Fibroblast of skin of left quadriceps (primary cell): ENCODE measurements at places on chromosomes 2 and 18.

- no peak for DNase-seq
Measured at GRCh38 chr18:50042611-50043010, 152.3 kb downstream of the MYO5B start.

- no peak for DNase-seq
Measured at GRCh38 chr18:62862466-62862865, 147.1 kb downstream of the PHLPP1 start.

GRCh38 chr2:99988599-99988998 lies 153.8 kb downstream of the AFF3 start:
- no peak for DNase-seq

GRCh38 chr2:67948506-67948905 lies 114.3 kb downstream of the C1D start:
- no peak for DNase-seq

DNA sequence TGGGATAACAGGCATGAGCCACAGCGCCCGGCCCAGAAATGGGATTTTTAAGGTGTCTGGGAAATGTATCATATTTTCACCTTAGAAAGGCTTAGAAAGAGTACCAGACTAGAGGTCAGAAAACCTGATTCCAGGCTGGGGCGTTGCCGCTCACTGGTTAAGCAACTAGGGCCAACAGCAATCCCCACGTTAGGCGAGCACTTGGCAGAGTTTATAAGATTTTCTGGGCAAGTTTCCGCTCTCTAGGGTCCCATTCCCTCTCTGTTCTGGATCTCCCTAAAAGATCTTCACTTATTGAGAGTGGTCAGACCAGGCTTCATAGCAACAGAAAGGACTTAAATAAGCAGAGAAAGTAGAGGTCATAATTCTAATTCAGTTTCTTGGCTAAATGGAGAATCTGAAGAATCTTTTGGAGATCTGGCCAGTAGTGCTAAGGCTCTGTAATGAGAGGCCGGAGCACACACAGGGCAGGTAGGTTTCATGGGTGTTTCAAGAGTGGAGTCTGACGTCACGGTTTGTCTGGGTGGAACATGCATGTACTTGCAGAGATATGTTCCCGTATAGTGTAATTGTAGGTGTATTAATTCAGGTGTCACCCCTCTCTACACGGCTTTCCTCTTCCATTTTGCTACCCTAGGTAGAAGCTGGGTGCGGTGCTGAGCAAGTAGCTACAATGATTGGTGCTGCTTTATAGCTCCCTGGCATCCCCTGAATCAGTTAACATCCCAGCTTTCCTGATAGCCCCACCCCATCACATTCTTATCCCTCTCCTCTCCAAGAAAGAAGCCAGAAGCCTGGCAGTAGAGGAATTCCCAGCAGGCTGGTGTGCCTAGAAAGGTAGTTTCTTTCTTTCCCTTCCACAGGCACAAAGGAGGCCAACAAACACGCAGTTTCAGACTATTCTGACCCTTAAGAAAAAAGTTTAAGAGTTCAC lies 4.4 kb upstream of the SMAD7 start:
- DNase-seq, result no peak

- no peak for DNase-seq
Measured at GRCh38 chr2:149561309-149561926, 26.2 kb downstream of the MMADHC start.

GRCh38 chr2:221807706-221808105 lies 235.6 kb upstream of the EPHA4 start:
- DNase-seq, result no peak

GRCh38 chr2:168802859-168803725 lies 655 bp downstream of the NOSTRIN start:
- DNase-seq, result no peak

GRCh38 chr2:238361877-238362276 lies 41.6 kb downstream of the TRAF3IP1 start:
- no peak for DNase-seq

- no peak for DNase-seq
Measured at GRCh38 chr2:182870227-182870626, 3.8 kb upstream of the FRZB start.

DNA sequence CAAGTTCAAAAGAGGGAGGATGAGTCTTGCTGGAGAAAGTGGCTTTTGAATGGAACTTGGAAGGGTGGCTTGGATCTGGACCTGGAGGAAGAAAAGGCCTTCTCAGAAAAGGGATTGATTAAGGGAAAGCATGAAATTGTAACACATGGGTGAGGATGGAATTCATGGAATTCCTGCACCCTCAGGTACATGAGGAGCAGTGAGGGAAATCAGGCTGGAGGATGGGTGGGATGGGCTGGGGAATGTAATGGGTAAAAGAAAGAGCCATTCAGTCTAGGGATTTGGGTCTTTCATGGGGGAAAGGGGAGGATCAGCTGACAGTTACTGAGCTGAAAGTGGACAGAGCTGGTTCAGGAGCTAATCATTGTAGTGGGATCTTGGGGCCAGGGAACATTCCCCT lies 51.2 kb upstream of the HAAO start:
- DNase-seq, result no peak

- no peak for DNase-seq
Measured at GRCh38 chr2:105617631-105618350, 126.9 kb upstream of the NCK2 start.

- DNase-seq, result no peak
Measured at GRCh38 chr2:41723526-41723925, 324.3 kb upstream of the PKDCC start.

GRCh38 chr2:119352357-119352756 lies 14.3 kb downstream of the C2orf76 start:
- DNase-seq, result no peak

- no peak for DNase-seq
Measured at GRCh38 chr18:48453330-48454066, 44.3 kb upstream of the ZBTB7C start.
